ENCODE measurements at places on chromosomes 16 and 17.

DNA sequence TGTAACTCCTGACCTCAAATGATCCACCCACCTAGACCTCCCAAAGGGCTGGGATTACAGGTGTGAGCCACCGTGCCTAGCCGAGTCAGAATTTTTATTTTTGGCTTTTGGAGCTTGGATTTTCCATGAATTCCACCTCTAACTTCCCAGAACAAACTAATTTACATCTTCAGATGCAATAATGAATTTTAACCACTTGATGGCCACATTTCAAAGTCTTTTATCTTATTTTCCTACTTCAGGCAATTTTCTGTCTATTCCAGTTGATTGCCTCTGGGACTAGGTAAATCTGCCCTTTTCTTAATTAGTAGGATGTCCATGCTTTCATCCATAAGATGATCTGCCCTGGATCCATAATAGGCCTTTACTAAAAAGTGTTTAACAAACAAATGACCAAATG, 156.4 kb upstream of the ANKFN1 start:
- DNase-seq: no peak

- peak; percentile 42 for DNase-seq
Measured at GRCh38 chr17:81200695-81201580, 21.8 kb downstream of the CEP131 start.

- no peak for DNase-seq
Measured at GRCh38 chr16:15443753-15444152, 9.4 kb downstream of the BMERB1 start.

GRCh38 chr17:27982688-27983087, 59.8 kb upstream of the NLK start:
- DNase-seq: no peak

DNA sequence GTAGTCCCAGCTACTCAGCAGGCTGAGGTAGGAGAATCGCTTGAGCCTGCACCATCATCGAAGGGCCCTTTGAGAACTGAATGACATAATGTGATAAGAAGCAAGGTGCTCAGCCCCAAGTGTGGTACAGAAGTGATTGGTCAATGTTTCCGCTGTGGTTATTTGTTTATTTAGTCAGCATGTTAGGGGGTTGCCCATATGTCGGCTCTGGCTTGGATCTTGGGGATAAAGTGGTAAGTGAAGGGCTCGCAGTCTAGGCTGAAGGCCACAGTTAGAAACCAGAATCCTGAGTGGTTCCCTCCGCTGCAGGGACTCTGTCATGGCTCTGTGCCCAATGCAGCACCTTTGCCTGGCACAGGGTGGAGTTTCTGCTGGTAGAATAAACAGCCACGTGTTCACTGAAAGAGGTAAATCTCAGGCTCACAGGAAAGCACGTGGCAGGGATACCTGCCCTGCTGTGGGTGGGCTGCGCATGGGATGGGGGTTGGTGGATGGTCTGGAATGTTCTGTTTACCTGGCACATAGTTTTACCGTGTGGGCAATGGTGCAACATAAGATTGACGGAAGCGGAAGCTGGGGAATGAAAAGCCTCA, 35.4 kb downstream of the SYT17 start:
- no peak for DNase-seq

DNA sequence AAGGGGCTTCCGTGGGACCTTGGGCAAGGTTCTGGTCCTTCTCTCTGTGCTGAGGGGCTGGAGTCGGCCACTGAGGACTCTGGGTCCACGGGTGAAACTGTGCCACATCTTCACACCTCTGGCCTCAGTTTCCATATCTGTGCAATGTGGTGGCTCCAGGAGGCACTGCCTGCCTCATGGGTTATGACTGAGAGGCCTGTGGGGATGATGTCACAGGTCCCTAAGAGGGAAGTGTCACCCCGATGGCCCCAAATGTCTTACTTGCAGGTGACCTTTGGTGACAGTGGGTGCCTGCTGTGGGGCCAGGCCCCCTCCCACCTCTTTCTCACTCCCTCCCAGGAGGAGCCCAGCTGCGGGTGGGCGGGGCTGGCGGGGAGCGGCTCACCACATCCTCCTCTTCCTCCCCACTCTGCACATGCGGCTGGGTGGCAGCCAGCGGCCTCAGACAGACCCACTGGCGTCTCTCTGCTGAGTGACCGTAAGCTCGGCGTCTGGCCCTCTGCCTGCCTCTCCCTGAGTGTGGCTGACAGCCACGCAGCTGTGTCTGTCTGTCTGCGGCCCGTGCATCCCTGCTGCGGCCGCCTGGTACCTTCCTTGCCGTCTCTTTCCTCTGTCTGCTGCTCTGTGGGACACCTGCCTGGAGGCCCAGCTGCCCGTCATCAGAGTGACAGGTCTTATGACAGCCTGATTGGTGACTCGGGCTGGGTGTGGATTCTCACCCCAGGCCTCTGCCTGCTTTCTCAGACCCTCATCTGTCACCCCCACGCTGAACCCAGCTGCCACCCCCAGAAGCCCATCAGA, at the start of gene IL21R:
Gene IL21R (plus strand): TSS at position 407 of the 801 bp plus-strand sequence. CDS start 27,898 bp downstream, outside the sequence.
- peak; percentile 82 for DNase-seq

DNA sequence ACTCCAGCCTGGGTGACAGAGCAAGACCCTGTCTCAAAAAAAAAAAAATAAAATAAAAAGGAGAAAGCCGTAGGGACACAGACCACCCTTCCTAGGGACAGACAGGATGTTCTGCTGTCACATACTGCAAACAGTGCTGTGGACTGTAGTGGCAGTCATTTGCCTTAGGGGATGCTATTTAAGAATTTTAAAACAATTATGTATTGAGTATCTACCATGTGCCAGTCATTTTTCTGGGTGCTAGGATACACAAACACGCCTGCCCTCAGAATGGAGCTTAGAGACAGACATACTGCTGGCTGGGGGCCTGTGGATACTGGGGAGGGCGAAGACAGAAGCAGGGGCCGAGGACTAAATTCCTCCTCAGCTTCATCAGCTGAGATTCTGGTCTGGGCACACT, 45.5 kb downstream of the MRC2 start:
- no peak for DNase-seq

DNA sequence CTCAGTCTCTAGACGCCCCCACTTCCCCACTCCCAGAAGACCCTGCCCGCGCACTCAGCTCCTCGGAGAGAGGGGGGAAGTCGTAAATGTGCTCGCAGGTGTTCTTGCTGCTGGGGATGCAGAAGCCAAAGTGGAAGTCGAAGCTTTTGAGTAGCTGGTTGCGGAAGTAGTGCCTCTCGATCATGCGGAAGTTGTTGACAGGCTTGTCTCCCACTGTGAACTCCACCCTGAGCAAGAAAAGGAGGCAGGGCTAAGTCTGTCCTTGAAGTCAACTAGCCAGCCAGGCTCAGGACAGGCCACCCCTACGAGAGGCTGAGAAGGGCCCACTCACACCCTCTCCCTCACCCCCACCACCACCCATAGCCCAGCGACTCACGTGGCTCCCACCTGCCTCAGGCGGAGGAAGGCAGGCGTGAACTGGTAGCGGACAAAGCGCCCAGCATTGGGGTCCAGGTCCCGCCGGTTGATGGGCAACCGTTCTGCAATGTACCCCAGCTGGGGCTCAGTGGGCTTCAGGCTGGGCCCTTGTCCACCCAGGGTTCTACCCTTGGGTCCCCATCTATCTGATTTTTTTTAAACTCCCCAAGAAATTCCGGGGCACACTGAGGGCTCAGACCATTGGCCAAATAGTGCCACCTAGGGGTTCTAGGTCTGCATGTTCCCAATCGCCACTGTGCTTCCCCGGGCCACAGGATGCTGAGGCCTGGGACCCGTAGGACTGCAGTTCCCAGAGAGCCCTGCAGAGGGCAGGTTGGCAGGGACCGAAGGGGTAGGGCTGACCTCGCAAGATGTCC, 4.6 kb downstream of the UNC119 start:
- peak; percentile 86 for DNase-seq

DNA sequence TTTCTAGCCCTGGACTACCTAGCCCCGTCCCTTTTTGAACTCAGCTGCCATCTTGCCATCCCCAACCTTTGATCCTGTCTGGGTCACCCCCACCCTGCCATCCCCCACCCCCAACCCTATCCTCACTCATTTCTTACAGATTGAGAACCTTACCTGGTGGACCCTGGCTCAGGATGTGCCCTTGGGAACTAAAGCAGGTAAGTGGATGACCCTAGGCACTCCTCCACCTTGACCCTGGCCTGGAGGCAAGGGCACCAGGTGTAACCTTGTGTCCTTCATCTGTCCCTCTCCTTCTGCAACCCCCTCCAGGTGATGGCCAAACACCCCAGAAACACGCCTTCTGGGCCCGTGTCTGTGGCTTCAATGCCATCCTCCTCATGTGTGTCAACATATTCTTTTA, 15.5 kb upstream of the FAM83G start:
- no peak for DNase-seq

GRCh38 chr16:87190288-87191230, 126.6 kb downstream of the C16orf95 start:
- DNase-seq: no peak

DNA sequence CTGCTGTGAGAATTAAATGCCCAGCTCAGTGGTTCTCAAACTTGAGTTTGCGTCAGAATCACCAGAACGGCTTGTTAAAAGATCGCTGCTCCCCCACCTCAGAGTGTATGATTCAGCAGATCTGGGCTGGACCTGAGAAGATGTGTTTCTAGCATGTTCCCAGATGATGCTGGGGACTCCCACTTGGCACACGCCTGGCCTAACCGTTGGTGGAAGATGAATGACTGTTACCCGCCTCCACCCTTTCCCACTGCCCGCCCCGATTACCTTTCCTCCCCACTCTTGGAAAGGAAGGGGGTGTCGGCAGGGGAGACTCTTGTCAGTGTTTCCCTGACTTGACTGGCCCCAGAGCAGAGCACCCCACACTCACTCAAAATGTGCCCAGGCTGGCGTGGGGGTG, 29.3 kb upstream of the ABCC3 start:
- no peak for DNase-seq

DNA sequence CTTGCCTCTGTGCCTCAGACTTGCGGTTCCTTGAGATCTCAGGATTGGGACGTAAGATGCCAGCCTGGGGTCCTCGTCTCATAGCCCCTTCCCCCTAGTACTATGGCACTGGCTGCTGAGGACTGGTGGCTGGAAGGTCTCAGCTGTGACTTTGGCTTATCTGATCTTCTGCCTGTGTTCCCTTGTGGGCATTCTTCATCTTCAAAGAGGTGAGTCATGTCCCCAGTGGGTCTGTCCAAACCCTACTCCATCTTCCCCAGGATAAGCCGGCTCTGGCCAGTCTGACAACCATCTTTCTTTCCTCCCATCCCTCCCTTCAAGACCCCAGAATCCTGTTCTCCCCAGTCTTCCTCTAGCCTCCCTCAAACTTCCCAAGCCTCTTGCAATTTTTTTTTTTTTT, 3.6 kb downstream of the CD19 start:
- no peak for DNase-seq

DNA sequence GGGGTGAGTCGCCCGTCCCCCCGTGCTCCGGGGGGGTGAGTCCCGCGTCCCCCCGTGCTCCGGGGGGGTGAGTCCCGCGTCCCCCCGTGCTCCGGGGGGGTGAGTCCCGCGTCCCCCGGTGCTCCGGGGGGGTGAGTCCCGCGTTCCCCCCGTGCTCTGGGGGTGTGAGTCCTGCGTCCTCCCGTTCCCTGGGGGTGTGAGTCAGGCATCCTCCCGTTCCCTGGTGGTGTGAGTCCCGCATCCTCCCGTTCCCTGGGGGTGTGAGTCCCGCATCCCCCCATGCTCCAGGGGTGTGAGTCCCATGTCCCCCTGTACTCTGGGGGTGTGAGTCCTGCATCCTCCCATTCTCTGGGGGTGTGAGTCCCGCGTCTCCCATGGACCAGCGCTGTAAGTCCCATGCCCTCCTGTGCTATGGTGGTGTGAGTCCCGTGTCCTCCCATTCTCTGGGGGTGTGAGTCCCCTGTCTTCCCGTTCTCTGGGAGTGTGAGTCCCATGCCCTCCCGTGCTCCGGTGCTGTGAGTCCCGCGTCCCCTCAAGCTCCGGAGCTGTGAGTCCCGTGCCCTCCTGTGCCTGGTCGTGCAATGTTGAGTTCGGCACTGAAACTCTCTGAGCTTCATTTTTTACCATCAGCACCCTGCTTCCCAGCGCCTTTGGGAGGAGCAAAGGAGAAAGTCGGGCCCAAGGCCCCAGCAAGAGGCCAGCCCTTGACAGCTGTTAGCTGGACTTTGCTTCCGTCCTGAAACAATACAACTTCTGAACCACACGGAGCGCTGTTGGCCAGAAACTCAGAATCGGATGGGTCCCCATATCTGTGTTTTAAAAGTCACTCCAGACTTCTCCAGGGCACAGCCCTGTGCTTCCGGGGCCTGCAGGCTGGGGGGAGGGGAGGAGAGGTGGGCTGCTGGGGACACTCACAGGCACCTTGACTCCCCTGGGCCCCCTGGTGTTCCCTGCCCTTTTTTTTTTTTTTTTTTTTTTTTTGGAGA, 11.5 kb upstream of the ZC3H18 start:
- DNase-seq: no peak

DNA sequence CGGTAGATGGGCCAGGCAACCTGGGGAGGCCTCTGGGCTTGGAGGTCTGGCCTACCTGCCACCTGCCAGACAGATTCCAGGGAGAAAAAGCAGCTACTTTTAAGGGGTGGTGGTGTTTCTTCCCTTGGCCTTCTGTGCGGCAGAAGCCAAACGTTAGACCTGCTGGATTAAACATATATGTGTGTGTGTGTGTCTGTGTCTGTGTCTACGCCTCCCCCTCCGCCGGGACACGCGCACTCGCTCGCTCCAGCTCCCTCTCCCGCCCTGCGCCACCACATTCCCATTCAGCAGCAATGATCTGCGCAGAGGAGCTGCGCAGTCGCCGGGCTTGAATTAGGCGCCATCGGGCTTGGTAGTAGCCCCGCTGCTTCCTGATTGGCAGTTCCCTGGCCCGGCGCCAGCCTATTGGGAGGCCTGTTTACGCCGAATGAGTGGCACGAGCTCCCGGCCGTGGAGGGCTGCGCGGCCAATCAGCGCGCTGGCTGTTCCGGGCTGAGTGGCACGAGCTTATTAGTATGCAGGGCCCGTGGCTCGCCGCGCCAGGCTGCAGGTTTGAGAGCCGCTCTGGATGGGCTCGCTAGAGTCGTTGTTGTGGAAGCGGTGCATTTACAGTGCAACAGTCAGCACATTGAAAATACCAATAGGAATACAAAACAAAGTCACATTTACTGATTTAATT, at the start of gene BAHCC1:
Gene BAHCC1 (plus strand): TSS at position 537 of the 679 bp plus-strand sequence. CDS start 4,283 bp downstream, outside the sequence.
- peak; percentile 95 for DNase-seq

- peak; percentile 73 for DNase-seq
Measured at GRCh38 chr17:57603978-57604377, 141.1 kb downstream of the CCDC182 start.

- DNase-seq: peak; percentile 74
Measured at GRCh38 chr17:65231662-65232335, 94.6 kb downstream of the RGS9 start.

- DNase-seq: no peak
Measured at GRCh38 chr16:56669005-56669839, at the start of gene MT1H. MT1H (plus strand) TSS chr16:56669814; CDS start chr16:56669885, 71 bp downstream.

- DNase-seq: no peak
Measured at GRCh38 chr16:23072084-23072599, 77.1 kb downstream of the USP31 start.

DNA sequence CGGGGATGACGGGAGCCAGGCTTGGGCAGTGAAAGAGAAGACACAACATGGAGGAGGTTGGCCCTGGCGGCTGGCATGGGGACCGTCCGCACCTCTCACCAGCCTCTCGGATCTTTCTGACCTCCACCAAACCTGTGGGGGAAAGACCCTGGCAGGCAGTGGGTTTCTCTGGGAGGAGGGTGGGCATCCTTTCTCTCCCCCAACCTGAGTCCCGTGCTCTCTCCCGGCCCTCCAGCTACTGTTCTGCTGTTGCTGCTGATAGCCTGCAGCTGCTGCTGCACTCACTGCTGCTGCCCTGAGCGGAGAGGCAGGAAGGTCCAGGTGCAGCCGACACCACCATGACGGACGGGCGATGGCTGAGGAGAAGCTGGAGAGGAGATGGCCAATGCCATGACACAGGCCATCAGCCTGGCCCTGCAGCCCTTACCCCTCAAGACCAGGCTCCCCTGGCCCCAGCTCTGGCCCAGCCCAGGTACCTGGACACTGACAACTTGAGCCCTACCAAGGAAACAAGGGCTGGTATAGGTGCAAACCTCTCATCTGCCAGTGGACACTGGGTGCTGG, 7.4 kb downstream of the SMIM5 start:
- no peak for DNase-seq
